Activated CD4-positive, alpha-beta T cell treated with anti-CD3 and anti-CD28 coated beads, Interleukin-2, amount 50 U/mL, for 48 hours (primary cell): ENCODE measurements at places on chromosomes 16 and 17.

DNA sequence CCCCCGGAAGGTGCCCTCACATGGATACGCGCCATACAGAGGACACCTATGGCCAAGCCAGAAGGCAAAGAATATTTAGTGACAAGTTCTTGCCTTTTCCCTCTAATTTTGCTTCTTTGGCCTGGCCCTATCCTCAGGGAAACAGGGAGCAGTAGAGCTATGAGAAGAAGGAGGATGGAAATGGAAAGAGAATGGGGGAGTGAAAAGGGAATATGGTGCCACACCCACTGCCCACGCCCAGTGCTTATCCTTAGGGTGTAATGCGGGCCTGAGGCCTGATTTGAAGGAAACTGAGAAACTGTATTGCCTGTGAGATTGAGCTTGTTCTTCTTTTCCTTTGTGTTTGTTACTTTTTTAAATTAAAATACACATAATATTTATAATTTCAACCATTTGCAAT is 255.1 kb downstream of the HS3ST3A1 start:
- no peak for DNase-seq

DNA sequence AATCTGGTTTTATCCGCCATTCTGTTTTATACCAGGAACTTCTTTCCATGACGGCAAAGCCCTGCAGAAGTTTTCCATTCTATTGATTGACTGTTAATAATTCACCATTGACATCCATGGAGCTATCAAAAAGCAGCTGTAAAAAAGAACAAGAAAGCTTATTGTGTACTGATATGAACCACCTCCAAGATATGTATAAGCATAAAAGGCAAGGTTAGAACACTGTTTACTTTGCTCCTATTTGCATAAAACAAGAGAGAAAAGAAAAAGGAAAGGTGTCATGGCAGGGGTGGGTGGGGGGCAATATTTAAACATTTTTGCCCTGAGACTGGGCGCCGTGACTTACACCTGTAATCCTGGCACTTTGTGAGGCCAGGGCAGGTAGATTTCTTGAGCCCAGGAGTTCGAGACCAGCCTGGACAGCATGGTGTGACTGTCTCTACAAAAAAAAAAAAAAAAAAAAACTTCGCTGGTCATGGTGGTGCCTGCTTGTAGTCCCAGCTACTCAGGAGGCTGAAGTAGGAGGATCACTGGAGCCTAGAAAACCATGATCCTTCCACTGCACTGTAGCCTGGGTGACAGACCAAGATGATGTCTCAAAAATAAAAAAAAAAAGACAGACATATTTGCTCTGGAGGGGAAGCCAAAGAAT is 52.5 kb downstream of the TMEM114 start:
- DNase-seq: no peak

- DNase-seq: no peak
Observed at GRCh38 chr17:41970901-41971331, 4.3 kb downstream of the CNP start.

DNA sequence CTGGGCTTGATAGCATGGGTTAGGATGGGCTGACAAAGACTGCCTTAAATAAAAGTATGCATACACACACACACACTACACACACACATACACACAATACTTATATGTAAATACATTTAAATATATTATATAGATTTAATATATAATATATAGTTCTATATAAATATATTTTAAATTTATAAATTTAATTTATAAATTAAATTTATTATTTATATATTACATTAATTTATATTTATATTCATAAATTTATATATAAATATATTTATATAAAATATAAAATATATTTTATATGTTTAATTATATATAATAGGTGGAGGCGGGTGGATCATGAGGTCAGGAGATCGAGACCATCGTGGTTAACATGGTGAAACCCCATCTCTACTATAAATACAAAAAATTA is 83.2 kb downstream of the CDH13 start:
- DNase-seq: no peak

DNA sequence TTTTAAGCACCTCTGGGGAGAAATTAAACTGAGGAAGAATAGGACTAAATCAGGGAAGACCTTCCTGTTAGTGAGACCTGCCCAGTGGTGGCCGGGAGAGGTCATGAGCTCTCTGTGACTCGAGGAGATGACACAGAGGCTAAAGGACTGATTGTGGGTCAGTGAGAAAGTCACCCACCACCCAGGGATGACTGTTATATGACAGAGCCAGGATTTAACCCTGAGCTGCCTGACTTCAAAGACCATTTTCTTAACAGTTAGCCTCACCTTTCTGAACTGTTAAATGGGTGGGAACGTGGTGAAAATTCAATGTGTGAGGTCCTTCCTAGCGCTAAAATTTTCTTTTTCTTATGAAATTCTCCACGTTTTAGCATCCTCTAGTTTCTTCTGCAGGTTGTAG is 72.5 kb downstream of the WSB1 start:
- DNase-seq: no peak

DNA sequence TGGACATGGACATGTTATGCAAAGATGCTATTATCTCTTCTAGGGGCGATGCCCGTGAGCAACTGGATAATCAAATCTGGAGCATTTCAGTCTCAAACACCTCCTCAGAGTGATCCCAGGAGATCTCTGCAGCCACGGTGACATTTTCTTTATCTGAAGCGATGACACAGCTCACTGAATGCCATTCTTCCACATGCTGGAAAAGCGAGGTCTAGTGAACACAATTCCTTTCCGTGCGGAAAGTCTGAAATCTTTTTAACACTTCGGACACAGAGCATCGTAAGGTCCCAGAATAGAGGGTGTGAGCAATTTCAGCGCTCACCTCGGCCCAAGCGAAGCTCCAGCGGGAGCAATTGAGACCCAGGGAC is 531 bp upstream of the HASPIN start:
- DNase-seq: no peak

GRCh38 chr17:65485388-65486299 is 75.8 kb downstream of the AXIN2 start:
- no peak for DNase-seq

GRCh38 chr16:56340416-56340815 is 84.9 kb downstream of the AMFR start:
- DNase-seq: no peak

DNA sequence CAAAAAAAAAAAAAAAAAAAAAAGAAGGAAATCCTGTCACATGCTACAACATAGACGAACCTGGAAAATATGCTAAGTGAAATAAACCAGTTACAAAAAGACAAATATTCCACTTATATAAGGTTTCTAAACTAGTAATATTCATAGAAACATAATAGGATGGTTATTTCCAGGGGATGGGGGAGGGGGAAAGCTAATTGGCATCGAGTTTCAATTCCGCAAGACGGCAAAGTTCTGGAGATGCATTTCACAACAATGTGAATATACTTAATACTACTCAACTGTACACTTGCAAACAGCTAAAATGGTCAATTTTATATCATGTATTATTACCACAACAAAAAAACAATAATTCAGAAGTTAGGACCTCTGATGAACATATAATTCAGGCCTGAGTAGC is 37.9 kb upstream of the ABCA9 start:
- DNase-seq: no peak

- peak; percentile 66 for DNase-seq
Observed at GRCh38 chr16:89722392-89723278, 1.3 kb downstream of the ZNF276 start.

DNA sequence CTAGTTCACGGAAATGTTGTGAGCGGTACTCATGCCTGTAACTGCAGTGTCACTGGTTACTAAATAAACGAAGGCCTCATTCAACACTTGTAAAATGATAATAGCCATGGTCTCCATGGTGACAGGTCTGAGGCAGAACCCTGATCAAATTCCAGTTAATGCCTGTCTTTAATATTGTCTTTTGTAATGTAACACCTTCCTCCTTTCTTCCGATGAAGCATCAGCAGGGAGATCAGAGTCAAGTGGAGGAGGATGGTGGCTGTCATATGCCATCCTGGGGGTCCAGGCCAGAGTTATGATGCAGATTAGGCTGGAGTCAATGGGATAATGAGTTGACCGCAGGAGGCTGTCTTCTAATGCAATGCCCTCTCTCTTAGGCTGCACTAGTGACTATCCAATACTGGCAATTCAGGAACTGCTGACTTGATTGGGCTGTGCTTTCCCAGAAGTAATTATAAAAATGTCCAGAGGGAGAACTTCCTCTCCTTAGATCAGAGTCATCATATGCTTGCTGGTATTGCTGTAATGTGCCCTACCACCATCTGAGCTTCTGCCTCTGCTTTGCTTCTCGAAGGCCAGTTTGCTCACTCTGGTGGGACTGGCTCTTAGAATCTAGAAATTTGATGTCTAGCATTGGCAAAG is 419.1 kb downstream of the CA10 start:
- no peak for DNase-seq

GRCh38 chr16:7714775-7715174 is 382.1 kb downstream of the RBFOX1 start:
- no peak for DNase-seq

DNA sequence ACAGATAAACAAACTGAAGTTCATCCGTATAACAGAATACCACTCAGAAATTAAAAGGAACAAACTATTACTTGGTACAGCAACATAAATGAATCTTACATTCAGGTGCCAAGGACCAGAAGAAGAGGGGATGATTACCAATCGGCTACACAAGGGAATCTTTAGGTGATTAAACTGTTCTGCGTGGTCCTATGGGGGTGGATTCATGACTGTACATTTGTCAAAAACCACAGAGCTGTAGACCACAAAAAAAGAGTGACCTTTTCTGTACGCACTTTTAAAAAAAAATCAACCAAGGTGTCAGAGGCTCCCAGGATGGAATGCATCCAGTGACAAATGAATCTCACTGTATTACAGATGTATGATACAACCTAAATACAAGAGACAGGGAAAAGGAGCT is 110.8 kb downstream of the CDYL2 start:
- peak; percentile 28 for DNase-seq

DNA sequence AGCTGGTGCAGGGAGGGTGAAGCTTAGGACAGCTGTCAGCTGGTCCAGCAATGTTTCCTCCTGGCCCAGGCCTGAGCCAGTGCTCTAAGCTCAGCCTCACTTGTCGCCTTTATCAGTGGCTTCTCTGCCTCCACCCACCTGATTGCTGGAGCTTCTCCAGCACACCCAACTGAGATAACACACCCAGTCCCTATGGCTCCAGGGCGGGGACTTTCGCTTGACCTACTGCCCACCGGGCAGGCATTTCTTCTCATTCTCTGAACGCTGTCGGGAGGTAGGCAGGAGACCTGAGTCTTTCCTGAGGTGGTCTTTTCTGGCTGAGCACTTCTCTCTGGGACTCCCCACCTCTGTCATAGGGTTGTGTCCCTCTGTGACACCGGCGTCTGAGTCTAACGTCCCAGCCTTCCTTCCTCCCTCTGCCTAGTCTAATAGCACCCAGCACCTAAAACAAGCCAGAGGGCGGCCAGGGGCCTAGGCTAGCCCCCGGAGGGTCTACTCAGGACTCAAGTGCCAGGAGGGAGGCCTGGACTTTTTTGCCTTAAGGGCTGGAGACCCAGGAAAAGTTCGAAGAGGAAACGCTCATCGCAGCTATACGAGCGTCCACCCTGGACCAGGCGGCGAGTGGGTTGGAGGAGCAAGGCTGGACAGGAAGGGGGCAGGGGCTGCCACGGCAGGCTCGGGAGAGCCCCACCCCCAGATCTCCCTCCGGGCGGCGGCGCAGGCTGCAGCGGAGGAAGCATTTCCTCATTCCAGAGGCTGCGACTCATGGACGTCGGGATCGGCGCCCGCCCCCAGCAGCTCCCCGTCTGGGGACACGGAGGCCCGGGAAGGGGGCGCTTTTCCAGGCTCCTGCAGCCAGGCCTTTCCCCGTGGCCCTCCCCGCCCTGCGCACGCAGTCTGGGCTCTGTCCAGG is 756 bp downstream of the TAX1BP3 start:
- no peak for DNase-seq

DNA sequence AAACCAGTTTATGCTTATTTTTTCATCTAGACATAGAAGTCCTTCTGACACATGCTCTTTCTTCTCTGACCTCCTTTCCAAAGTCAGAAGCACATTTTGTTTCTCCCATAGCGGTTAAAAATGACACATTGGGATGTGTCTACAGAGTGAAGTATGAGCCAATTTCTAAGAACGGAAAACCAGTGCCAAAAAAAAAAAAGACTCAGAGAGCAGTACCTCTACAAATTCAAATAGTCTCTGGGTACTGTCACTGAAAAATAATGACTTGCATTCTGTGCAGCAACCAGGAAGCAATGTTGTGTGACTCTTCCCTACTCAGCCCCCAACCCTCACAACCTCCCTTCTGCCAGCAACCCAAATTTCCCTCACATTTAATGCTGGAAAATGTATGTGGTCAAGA is 145.5 kb upstream of the PMFBP1 start:
- DNase-seq: no peak

DNA sequence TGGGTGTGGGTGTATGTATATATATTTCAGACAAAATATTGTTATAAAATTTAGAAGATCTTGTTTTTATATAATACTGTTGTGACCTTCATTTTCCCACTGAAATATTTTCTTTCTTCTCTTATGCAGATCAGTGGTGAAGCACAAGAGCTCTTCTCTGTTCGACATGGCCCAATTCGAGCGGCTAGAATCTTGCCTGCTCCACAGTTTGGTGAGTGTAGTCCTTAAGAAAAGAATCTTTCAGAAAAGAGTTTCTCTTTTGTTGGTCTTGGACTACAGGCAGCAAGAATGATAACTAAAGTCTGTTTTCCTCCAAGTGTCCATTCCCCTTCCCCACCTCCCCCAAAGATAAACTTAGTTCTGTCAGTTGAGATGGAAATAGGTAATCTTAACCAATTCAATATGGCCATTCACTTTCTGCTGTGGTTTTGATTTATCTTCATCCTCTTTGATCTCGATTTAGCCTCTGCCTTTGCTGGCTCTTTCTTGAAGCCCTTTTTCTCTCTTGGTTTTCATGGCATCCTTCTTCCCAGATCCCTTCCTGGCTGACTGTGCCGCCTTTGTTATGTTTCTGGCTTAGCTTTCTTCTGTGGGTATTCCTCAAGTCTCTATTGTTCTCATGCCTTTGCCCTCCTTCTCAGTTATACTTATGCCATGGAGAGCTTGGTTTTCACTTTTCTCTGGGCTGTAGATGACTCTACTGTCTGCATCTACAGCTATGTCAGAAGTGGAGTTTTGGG is 69.6 kb downstream of the BCAS3 start:
- DNase-seq: no peak

DNA sequence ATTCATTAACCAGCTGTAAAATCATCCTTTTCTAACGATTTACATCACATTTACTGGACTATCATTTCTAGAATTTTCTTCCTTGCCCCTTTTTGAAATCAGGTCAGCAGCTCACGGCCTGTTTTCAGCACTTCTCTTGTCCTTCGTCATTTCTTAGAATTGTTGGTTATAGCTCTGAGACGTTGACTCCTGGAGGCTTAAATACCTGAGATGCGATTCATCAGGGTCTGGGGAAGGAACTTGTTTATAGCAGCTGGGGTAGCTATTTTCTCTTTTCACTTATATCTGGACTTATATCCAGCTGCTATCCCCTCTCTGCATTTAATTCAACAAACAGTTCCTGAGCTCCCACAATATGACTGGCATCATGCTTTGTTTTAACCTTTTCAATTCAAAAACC is 338.7 kb upstream of the TNRC6C start:
- no peak for DNase-seq

GRCh38 chr17:45291171-45291805 is 25.5 kb downstream of the MAP3K14 start:
- no peak for DNase-seq

- DNase-seq: no peak
Observed at GRCh38 chr16:20074099-20074991, 655 bp upstream of the GPR139 start.
